ENCODE measurements at places on chromosomes 13 and 19. TPM values are rescaled to one million over a fixed set of nuclear protein-coding genes. Genes with fewer than 3 reads are reported as not detected.
A peak's percentile ranks its signal among the peaks of the same experiment; 100 is the strongest.

ALKBH7 gene
- total RNA-seq: 46.0 TPM

CEACAM1 gene
- not detected for total RNA-seq

CCL25 gene
- not detected for total RNA-seq

RNF17 gene
- total RNA-seq: not detected

CEACAM5 gene
- total RNA-seq: not detected

NFILZ gene
- not detected for total RNA-seq

FUT3 gene
- total RNA-seq: not detected

PRPF31 gene
- total RNA-seq: 45.9 TPM

MISP3 gene
- total RNA-seq: 2.0 TPM

F10 gene
- not detected for total RNA-seq

METTL21C gene
- not detected for total RNA-seq

KCNJ14 gene
- 0.90 TPM for total RNA-seq

TMEM59L gene
- total RNA-seq: 4.4 TPM

GPR4 gene
- not detected for total RNA-seq

MBD3L3 gene
- not detected for total RNA-seq

- H3K27me3 ChIP-seq: no peaks in the 10 kb centered on the region
- H3K27ac ChIP-seq: no peak overlapping the region
- no peaks in the 10 kb centered on the region for H3K4me1 ChIP-seq
- DNase-seq: no peak
Measured at GRCh38 chr13:61255040-61255796, 160.4 kb downstream of the PCDH20 start.

DNA sequence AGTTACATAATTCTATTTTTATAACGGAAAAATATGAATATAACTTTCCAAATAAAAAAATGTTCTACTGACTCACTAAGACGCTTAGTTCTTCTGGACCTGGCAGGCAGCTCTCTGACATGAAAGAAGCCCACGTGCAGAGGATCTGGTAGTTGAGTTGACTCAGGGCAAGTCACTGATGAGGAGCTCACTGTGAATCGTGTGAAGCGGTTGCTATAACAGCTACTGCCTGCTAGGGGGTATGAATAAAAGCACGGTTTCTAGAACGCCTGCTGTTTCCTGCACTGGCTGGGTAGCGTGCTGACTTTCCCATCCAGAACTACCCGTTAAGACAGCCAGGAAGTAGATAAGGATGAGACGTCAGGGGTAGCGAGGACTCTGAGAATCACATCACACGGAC, 54.7 kb upstream of the WASF3 start:
- H3K27me3 ChIP-seq: no peaks in the 10 kb centered on the region
- H3K4me3 ChIP-seq: no peak overlapping the region
- H3K27ac ChIP-seq: no peak overlapping the region
- H3K36me3 ChIP-seq: no peaks in the 10 kb centered on the region

- H3K36me3 ChIP-seq: peaks cover 11% of the 10 kb centered on the region
- DNase-seq: peak; percentile 86
- peaks cover 17% of the 10 kb centered on the region for H3K4me1 ChIP-seq
- no peak overlapping the region for H3K4me3 ChIP-seq
Measured at GRCh38 chr19:43562698-43563241, 12.6 kb downstream of the XRCC1 start.

GRCh38 chr19:21498651-21499050, 6.8 kb upstream of the ZNF429 start:
- no peaks in the 10 kb centered on the region for H3K4me1 ChIP-seq
- no peaks in the 10 kb centered on the region for H3K27me3 ChIP-seq
- DNase-seq: no peak
- H3K36me3 ChIP-seq: no peaks in the 10 kb centered on the region
- H3K27ac ChIP-seq: no peak overlapping the region

DNA sequence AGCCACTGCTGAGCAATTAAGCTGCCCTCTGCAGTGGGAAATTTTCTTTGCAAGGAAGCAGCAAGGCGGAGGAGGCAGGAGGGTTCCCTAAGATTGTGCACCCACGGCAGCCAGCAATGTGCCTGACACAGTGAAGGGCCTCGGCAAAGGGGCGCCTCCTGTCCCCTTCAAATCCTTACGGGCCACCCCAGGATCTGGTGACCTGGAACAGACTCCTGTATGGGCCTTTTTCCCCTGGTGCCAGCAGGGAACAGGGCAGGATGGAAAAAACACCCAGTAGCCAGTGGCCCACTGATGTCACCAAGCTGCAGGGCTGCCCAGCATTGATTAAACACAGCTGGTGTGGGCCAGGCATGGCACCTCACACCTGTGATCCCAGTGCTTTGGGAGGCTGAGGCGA, 86.7 kb downstream of the GNG7 start:
- no peak overlapping the region for H3K27ac ChIP-seq
- DNase-seq: no peak
- H3K4me1 ChIP-seq: peaks cover 53% of the 10 kb centered on the region
- no peaks in the 10 kb centered on the region for H3K36me3 ChIP-seq
- no peak overlapping the region for H3K4me3 ChIP-seq

DNA sequence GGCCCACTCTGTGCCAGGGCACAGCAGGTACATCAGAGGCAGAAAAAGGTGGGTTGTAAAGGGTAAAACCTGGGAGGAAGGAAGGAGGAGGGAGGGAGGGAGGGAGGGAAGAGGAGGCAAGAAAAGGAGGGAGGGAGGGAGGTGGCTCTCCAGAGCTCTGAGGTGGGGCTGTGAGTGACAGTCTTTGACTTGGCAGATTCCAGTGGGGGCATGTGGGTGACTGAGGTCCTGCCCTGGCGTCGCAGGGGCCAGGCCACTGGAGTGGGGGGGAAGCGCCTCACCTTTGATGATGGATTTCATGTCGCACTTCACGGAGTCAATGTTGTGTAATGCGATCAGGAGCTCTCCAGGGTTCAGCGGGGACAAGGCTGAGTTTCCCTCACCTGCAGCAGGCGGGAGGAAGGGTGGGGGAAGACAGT, 6.0 kb upstream of the RSPH6A start:
- no peak overlapping the region for H3K27ac ChIP-seq
- H3K4me3 ChIP-seq: no peak overlapping the region
- no peak for DNase-seq
- H3K4me1 ChIP-seq: peaks cover 6% of the 10 kb centered on the region
- H3K27me3 ChIP-seq: no peaks in the 10 kb centered on the region

DNA sequence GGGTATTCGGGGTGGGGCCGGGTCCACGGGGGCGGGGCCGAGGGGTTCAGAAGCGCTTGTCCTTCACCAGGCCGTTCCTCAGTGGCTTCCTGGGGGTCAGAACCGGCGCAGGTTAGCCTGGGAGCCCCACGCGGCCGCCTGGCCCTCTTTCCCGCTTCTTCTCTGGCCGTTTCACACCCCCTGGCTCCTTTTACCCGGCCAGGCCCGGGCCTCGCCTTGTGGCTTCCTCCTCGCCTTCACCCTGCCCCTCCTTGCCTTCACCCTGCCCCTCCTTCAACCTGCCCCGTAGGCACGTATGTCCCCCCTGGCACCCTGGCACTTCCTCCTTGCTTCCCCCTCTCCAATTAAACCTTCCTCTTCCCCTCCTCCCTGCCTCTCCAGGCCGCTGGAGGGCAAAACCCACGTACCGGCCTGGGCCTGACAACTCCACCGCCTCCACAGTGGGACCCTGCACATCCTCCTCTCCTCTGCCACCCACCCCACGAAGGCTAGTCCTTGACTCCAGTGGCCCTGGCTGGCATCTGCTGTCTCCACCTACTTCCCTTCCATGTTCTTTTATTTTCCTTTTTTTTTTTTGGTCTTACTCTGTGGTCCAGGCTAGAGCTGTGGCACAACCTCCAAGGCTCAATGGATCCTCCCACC, 25.3 kb downstream of the CERS1 start:
- DNase-seq: no peak
- H3K27ac ChIP-seq: no peak overlapping the region
- H3K4me1 ChIP-seq: no peaks in the 10 kb centered on the region
- H3K4me3 ChIP-seq: no peak overlapping the region
- peaks cover 20% of the 10 kb centered on the region for H3K36me3 ChIP-seq

- no peak for DNase-seq
- no peaks in the 10 kb centered on the region for H3K36me3 ChIP-seq
- H3K27ac ChIP-seq: no peak overlapping the region
- H3K4me3 ChIP-seq: no peak overlapping the region
- peaks cover 1% of the 10 kb centered on the region for H3K27me3 ChIP-seq
Measured at GRCh38 chr13:77907666-77908341, 10.8 kb downstream of the EDNRB start.

GRCh38 chr13:31261241-31261640, 61.5 kb downstream of the B3GLCT start:
- no peak overlapping the region for H3K4me3 ChIP-seq
- no peak for DNase-seq
- H3K36me3 ChIP-seq: peaks cover 7% of the 10 kb centered on the region
- H3K27me3 ChIP-seq: no peaks in the 10 kb centered on the region

DNA sequence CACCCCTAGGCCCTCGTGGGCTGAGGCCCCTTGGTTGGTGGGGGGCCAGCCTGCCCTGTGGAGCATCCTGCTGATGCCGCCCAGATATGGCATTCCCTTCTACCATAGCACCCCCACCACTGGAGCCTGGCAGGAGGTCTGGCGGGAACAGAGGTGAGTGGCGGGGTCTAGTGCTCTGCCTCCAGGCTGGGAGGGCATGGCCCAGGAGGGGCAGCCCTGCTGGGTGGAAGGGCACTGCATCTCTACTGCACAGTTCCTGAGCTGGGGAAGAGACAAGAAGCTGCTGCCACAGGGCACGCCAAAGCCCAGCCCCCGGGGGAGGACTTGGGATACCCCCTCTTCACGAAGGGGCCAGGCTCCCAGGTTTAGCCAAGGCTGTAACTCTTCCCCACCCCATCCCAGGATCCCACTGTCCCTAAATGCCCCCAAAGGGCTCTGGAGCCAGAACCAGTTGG, 2.4 kb upstream of the KMT2B start:
- DNase-seq: peak; percentile 83
- no peak overlapping the region for H3K27ac ChIP-seq
- H3K36me3 ChIP-seq: peaks cover 2% of the 10 kb centered on the region
- H3K4me1 ChIP-seq: peaks cover 30% of the 10 kb centered on the region

DNA sequence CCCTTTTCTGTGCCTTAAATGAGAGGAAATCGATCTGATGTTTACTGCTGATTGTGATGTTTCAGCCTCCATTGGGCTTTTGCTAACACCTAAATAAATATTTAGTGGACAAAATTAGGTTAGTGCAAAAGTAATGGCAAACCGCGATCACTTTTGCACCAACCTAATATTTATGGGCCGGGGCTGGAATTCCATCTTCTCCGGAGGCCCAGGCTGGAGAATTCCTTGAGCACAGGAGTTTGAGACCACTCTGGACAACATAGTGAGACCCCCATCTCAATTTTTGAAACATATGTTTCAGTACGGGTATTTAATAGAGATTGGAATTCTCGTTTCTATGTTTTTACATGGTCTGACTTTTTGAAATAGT, 603 bp downstream of the ZNF880 start:
- H3K27me3 ChIP-seq: no peaks in the 10 kb centered on the region
- H3K36me3 ChIP-seq: peaks cover 44% of the 10 kb centered on the region
- H3K4me1 ChIP-seq: no peaks in the 10 kb centered on the region

DNA sequence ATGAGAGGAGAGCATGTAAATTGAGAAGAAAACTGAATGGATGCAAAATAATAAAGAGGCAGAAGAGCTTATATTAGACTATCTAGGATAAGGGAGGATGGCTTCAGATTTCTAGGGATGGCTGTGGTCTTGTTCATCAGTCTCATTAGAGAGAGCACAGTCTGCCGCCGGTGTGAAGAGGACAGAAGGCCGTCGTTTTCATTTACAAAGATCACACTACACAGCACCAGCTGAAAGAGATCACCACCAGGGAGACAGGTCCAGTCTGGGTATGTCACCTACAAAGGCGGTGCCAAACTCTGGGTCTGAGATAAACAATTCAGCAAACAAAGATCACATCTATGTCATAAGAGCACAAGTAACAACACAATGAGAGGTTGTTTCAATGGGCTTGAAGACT, 1222.3 kb upstream of the SLC10A2 start:
- no peak for DNase-seq
- H3K27ac ChIP-seq: no peak overlapping the region
- no peaks in the 10 kb centered on the region for H3K4me1 ChIP-seq
- no peak overlapping the region for H3K4me3 ChIP-seq
- no peaks in the 10 kb centered on the region for H3K27me3 ChIP-seq
- H3K36me3 ChIP-seq: no peaks in the 10 kb centered on the region

- H3K4me3 ChIP-seq: no peak overlapping the region
- peaks cover 5% of the 10 kb centered on the region for H3K27me3 ChIP-seq
- peaks cover 7% of the 10 kb centered on the region for H3K36me3 ChIP-seq
- DNase-seq: no peak
- no peak overlapping the region for H3K27ac ChIP-seq
Measured at GRCh38 chr19:13681509-13681908, 82.8 kb upstream of the MRI1 start.

DNA sequence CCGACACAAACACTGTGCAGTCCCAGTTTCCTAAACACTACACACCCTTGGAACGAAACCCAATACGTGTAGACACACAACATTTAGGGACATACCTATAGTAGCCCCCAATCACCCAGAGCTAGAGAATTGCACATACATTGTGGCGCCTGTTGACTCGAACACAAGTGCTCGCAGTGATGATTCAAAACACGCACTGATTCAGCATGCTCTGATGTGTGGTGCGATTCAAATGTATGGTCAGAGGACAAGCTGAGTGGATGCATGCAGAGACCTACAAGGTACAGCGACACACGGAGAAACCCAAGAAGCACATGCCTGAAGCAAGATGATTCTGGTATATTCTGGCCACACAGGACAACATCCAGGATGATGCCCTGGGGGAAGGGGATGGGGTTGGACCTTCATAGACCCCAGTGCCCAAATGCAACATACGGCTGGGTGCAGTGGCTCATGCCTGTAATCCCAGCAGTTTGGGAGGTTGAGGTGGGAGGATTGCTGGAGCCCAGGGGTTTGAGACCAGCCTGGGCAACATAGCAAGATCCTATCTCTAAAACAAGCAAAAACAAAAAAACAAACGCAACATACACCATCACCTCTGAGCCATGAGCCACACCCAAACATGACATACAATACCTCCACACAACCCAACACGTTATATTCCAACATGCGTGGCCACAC, 997 bp upstream of the KCNN4 start:
- no peak for DNase-seq
- H3K36me3 ChIP-seq: no peaks in the 10 kb centered on the region
- H3K27me3 ChIP-seq: no peaks in the 10 kb centered on the region
- no peak overlapping the region for H3K27ac ChIP-seq
- H3K4me3 ChIP-seq: no peak overlapping the region

DNA sequence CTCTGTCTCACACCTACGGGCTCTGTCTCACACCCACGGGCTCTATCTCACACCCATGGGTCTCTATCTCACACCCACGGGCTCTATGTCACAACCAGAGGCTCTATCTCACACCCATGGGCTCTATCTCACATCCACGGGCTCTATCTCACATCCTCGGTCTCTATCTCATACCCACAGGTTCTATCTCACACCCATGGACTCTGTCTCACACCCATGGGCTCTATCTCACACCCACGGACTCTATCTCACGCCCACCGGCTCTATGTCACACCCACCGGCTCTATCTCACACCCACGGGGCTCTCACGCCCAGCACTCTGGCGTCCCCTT, 73.9 kb downstream of the COL4A2 start:
- no peaks in the 10 kb centered on the region for H3K27me3 ChIP-seq
- no peak for DNase-seq
- H3K4me1 ChIP-seq: peaks cover 74% of the 10 kb centered on the region
- peak overlapping the region; percentile 95 for H3K27ac ChIP-seq
- peaks cover 28% of the 10 kb centered on the region for H3K36me3 ChIP-seq

GRCh38 chr19:5149932-5150901, 181.3 kb downstream of the KDM4B start:
- H3K27me3 ChIP-seq: no peaks in the 10 kb centered on the region
- peak; percentile 88 for DNase-seq
- H3K36me3 ChIP-seq: peaks cover 16% of the 10 kb centered on the region
- H3K4me3 ChIP-seq: no peak overlapping the region
- no peaks in the 10 kb centered on the region for H3K4me1 ChIP-seq
- H3K27ac ChIP-seq: no peak overlapping the region
